ENCODE measurements at places on chromosomes 11 and 22. TPM values are rescaled to one million over a fixed set of nuclear protein-coding genes. Genes with fewer than 3 reads are reported as not detected.
A peak's percentile ranks its signal among the peaks of the same experiment; 100 is the strongest.

Gene AKIP1
- polyA plus RNA-seq: 18.6 TPM

Gene BMAL1
- polyA plus RNA-seq: 12.7 TPM

Gene BTBD10
- 31.6 TPM for polyA plus RNA-seq

Gene MRGPRE
- polyA plus RNA-seq: not detected

Gene MUC2
- 0.17 TPM for polyA plus RNA-seq

Gene DPAGT1
- polyA plus RNA-seq: 67.4 TPM

Gene SOX6
- polyA plus RNA-seq: 20.4 TPM

Gene P2RY6
- 1.2 TPM for polyA plus RNA-seq

Gene NRIP3
- polyA plus RNA-seq: 0.96 TPM

Gene CDON
- polyA plus RNA-seq: 23.8 TPM

Gene AQP11
- 5.3 TPM for polyA plus RNA-seq

Gene PRRG4
- 7.7 TPM for polyA plus RNA-seq

Gene NR1H3
- 46.7 TPM for polyA plus RNA-seq

Gene NCAM1
- polyA plus RNA-seq: 64.4 TPM

Gene NPTXR
- 4.1 TPM for polyA plus RNA-seq

DNA sequence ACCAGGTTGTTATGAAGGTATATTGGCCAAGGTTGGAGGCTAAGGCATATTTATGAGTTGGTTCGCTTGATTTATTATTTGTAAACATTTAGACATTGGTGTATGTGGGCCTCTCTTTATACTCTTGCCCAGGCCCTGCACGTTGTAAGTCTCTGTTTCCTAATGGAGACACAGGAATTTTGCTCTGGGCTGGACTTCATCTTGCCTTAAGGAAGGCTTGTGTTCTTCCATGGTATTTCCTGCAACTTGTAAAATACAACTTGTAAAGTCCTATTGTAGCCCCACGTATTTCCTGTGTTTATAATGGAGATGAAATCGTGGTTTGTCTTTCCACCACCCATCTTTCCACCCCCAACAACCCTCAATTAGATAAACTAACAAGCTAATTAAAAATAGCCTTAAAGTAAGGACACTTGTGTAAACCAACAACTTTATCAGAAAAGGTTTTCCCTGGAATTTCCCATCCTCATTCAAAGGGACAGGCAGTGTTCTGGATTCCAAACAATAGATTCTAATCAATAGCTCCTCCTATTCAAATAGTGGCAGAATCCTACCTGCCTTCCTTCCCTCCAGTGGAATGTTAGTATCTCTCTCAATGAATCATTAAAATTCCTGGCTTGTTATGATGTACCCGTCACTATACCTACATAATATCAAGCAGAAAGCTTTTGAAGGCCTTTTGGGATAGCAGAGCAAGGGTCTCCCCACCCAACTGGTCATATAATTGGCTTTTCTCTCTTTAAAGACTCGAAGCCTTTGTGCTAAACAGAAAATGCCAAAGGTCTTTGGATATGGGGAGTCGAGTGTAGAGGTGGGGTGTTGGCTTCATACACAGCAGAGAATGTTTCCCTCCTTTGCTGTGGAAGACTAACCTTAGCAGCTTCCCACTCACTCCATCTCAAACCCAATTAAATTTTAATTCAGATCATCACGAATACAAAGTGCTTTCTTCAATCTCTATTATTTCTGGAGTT is 77.1 kb downstream of the UBASH3B start:
- no peak for DNase-seq

DNA sequence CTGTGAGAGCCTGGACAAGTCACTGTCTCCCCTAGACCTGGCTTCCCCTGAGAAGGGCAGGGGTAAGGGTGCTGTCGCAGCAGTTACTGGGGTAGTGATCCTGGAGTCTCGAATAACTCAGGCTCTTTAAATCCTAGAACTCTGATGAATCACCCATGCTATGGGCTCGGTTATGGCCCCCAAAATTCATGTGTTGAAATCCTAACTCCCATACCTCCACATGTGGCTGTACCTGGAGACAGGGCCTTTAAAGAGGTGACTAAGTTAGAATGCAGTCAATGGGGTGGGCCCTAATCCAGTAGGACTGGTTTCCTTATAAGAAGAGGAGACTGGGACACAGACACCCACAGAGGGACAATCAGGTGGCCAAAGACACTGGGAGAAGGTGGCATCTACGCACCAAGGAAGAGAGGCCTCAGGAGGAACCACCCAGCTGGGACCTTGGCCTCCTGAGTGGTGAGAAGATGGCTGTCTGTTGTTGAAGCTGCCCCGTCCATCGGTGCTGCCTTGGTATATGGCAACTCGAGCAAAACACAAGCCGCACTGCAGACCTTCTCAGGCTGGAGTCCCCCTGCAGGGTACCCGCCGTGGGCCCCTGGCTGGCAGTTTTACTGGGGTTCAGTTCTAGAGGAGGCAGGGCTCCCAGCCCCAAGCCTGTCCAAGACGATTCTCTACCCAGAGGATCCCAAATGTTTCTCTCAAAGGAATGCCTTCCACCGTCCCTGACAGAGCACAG is 48.8 kb upstream of the SHISAL1 start:
- DNase-seq: no peak

DNA sequence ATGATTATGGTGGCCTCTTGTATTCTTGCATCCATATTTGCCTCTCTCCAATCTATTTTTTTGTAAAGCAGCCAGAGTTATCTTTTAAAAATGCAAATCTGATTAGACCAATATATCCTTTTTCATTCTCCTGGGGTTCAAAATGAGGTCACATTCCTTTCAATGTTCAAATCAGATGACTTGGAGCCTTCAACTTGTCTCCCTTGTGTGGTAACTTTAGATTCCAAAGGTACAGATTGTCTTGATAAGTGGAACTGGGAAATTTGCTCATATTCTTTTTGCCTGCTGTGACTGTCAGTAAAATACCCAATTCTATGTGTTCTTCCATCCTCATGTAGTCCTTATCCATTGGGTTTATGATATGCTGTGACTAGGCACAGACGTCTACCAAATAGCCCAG is 15.1 kb upstream of the CAPRIN1 start:
- DNase-seq: no peak

- DNase-seq: no peak
These were observed 2.3 kb downstream of the IRF7 start for GRCh38 chr11:613369-613968.

GRCh38 chr22:48664586-48664985 is 1163.1 kb downstream of the BRD1 start:
- no peak for DNase-seq

DNA sequence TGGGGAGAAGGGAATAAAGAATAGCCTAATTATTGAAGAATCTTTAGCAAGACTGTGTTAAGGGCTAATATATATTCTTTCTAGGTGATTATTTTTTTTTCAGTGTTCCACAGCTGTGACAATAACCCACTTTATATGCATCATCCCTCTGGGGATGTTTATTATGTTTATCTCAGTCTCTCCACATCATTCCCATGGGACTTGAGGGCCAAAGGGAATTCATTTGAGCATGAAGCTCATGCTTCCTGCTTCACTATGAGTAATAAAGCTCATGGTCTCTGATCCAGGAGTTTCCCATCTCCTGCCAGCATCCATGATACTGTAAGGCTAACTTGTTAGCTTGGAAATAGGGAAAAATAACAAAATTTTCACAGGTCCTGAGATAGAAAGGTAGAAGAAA is 1888.4 kb downstream of the LRRC4C start:
- DNase-seq: no peak

DNA sequence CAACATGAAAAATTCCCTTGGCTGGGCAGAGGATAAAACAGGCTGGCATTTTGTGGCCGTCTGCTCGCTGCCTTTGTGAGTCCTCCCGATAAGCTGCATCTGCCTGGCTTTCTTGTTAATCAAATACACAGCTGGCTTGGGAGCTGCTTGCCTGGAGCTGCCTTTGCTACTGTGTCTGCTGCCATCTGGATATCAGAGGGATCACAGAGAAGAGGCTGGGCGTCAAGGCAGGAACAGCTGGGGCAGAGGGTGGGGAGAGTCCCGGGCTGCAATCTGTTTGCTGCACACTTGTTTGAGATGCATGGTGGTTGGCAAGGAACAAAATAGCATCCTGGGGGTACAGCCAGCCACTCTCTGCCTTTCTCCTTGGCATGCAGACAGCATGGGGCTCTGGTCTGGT is 36.0 kb downstream of the COMMD9 start:
- no peak for DNase-seq

- DNase-seq: no peak
These were observed 43.6 kb downstream of the MAPK1 start for GRCh38 chr22:21823740-21824444.

- no peak for DNase-seq
These were observed 1.4 kb upstream of the VWA5A start for GRCh38 chr11:124113890-124114289.

- DNase-seq: no peak
These were observed 102.6 kb downstream of the CD44 start for GRCh38 chr11:35241531-35241930.

DNA sequence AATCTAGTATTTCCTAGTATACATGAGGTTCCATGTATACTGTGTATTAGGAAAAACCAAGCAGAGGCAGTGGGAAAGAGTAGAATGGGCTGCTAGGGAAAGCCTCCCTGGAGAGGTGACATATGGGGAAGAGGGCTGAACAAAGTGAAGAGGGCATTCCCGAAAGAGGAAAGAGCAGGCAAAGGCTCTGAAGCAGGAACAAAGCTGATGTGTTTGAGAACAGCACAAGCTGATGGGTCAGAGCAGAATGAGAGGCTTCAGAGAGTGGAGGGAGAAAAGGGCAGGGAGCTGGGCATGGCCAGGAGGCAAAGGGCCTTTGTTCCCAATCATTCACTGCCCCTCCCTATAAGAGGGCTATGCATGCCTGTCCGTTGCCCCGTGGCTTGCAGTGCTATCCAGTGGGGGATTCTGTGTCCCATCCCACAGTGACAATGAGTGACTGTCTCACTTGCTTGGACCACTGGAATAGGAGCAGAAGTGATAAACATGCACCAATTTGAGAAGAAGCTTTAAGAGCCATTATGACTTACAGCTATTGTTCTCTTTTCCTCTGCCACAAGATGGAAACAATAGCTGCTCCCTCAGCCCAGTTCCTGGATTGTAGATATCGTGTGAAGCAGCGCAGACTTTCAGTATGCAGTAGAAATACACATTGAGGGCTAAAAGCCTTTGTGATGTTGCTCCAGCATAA is 39.6 kb downstream of the GALNT18 start:
- no peak for DNase-seq

DNA sequence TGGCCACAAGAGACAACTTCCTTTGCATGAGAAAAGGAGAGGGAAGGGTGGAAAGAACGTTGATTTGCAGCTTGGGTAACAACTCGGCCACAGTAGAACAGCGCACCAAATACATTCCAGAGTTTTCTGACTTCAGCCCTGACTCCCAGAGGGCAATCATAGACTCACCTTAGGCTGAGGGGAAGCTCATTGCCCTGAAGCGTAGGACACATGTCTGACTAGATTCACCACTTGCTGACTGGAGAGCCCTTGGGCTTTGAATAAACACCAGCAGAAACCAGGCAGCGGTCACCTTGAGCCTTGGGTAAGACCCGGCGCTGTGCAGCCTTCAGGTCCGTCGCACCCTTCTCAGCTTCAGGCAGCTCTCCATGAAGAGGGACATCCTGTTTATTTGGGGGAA is 151.8 kb upstream of the GRIA4 start:
- no peak for DNase-seq

- no peak for DNase-seq
These were observed 544.6 kb upstream of the B3GAT1 start for GRCh38 chr11:134956450-134957210.

GRCh38 chr11:36007127-36007655 is 63.3 kb downstream of the LDLRAD3 start:
- no peak for DNase-seq

- peak; percentile 69 for DNase-seq
These were observed 9.0 kb downstream of the SYN3 start for GRCh38 chr22:33049119-33049729.

- no peak for DNase-seq
These were observed 7.3 kb downstream of the RSF1 start for GRCh38 chr11:77813256-77813655.

DNA sequence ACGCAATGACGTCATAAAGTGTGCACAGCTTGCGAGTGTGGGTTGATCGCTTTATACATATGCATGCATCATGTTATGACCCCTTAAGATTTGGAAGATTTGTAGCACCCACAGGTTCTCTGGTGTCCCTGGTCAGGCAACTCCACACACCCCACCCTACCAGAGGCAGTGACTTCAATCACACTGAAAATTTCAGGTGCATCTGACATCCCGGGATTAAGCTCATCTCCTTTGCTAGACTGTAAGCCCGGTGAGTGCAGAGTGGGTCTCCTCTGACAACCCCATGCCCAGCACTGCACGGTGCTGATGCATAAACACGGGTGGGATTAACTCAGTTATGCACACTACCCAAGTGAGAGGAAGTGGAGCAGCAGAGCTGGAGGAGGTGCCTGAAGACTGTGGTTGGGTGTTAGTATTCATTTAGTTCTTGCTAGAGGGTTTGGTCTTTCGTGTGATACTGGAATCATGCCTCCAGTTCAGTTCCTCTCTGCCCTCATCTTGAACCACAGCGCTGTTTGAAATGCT is 6.5 kb downstream of the ARSA start:
- DNase-seq: no peak

DNA sequence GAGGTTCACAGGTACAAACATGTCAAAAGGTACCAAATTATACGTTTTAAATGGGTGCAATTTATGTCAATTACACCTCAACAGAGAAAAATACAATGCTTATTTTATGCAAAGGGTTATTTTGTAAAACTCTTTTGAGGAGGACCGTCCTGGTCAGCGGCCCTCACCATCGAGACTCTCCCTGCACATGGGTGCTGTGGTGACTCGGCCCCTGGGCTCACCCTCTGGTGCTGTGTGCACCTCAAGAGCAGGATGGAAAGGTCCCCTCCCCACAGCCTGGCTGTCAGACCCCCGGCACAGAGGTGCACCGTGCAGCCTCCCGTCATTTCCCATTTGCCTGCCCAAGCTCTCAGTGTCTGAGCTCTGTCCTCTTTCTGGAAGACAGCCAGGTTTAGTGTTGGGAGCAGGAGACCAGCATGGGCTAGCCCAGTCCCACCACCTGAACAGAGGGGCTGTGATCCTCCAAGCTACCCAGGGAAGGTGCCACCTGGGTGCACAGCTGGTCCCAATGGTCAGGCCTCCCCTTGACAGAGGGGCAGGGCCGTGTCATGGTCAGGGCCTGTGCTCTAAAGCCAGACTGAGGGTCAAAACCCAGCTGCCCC is 41.8 kb upstream of the PRODH start:
- no peak for DNase-seq

GRCh38 chr22:48044487-48045060 is 1282.1 kb downstream of the TBC1D22A start:
- peak; percentile 16 for DNase-seq

- no peak for DNase-seq
These were observed 104.6 kb downstream of the ATG16L2 start for GRCh38 chr11:72918851-72919250.

GRCh38 chr22:41732096-41732772 is 32.9 kb downstream of the MEI1 start:
- no peak for DNase-seq
